NCI-H2029 (cell line): ENCODE measurements at places on chromosomes 16 and 17.

- DNase-seq, result no peak
These were observed 202.5 kb upstream of the MON1B start for GRCh38 chr16:76988526-76988925.

GRCh38 chr17:56710986-56711385 is 117.5 kb downstream of the NOG start:
- no peak for DNase-seq

GRCh38 chr16:28078261-28078660 is 14.7 kb upstream of the GSG1L start:
- DNase-seq, result no peak

DNA sequence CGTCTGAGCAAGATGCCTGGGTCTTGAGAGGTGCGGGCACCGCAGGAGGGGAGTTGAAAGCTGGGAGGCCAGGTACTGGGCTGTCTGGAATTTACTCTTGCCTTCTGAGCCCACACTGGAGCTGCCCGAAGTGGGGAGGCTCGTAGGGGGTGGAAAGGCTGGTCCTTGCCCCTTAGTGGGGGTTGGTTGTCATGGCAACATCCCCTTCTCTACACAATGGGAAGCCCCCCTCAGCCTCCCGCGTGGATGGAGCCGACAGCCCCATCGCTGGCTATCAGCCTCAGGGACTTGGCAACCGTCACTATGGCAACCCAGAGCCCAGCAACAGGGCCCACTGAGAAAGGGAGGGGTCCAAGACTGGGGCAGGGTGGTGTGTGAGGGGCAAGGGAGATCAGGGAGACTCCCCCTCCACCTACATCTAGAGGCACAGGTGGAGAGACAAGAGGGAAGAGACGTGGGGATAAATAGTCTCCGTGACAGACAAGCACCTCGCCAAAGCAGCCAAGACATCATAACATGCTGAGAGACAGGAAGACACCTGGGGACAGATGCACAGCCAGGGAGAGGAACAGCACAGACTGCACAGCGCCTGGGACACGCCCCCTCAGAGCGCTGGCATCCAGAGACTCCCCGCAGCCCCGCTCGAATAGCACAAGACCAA is 5.3 kb upstream of the DNAH2 start:
- DNase-seq, result no peak

DNA sequence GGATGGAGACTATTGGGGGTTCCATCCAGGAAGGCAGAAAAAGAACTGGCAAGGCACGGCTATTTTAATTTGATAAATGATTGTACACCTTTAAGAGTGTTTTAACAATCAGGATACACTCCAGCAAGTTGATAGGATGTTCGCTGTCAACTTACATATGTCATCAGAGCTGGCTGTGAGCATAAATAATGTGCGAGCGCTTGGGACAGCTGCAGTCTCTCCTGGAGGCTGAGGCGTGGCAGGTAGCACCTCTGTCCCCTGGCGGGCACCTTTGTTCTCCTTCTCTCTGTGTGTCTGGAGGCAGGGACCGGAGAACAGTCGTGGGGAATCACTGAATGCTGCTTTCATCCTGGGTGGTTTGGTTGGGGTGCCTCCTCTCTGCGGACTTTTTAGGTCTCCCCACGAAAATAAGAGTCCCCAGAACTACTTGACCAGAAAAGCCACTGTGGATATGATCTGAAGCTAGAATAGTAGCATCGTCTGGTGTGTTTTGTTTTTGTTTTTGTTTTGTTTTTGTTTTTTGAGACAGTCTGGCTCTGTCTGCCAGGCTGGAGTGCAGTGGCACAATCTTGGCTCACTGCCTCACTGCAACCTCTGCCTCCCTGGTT is 9.4 kb downstream of the BAHCC1 start:
- DNase-seq, result no peak
